ENCODE measurements at places on chromosomes 2 and 18.

- no peak for DNase-seq
Measured at GRCh38 chr18:40577239-40577980, 1377.6 kb upstream of the PIK3C3 start.

- no peak for DNase-seq
Measured at GRCh38 chr2:59029058-59029457, 787.9 kb upstream of the FANCL start.

- DNase-seq, result no peak
Measured at GRCh38 chr2:43221124-43221762, 5.2 kb downstream of the ZFP36L2 start.

DNA sequence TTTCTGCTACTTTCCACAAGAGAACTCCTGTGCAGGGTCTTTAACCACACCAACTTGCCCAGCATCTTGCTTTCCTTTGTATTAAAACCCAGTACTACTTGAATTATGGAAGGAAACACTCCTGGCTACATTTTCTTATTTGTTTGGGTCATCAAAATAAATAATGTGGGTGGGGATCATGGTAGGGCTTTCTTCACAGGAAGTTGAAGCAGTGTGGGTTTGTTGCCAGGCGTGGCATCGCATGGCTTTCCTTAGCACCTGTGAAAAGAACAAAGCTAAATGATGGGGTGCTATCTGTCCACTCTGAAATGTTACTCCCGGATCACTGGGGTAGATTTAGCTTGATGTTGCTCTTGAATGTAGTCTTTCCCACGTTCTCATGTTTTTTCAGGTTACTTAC is 18.7 kb downstream of the ARHGAP25 start:
- no peak for DNase-seq

GRCh38 chr2:235594041-235594440 is 100.2 kb downstream of the AGAP1 start:
- no peak for DNase-seq

GRCh38 chr2:25302758-25303375 is 38.9 kb downstream of the DNMT3A start:
- no peak for DNase-seq

- DNase-seq, result no peak
Measured at GRCh38 chr2:165328272-165328671, 89.1 kb downstream of the SCN2A start.

DNA sequence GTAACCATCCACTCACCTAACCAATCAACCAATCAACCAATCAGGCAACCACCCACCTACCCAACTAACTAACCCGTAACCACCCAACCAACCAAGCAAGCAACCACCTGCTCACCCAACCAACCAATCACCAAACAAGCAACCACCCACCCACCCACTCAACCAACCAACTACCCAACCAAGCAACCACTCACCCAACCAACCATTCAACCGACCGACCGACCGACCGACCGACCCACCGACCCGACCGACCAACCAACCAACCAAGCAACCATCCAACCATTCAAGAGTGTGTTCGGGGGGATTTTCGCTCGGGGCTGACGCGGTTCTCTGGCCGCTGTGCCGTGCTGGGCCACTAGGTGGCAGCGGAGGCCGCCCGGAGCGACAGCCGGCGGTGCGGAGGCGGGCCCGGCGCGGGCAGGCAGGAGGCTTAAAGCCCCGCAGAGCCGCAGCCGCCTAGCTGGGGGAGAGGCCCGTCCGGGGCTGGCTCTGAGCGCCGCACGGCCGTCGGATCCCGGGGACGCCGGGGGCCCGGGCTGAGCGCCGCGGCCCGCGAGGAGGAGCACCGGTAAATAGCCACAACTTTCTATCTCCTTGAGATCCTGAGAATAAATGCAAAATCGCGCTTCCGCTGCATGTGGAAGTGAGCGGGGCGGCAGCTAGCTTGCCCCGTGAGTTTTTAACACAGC is at the start of gene MC5R:
TSS of gene MC5R (plus strand) at position 443 of the 689 bp plus-strand sequence. CDS start 1,617 bp downstream, outside the sequence.
- peak; percentile 88 for DNase-seq

- no peak for DNase-seq
Measured at GRCh38 chr2:150676747-150677383, 189.4 kb upstream of the RND3 start.

DNA sequence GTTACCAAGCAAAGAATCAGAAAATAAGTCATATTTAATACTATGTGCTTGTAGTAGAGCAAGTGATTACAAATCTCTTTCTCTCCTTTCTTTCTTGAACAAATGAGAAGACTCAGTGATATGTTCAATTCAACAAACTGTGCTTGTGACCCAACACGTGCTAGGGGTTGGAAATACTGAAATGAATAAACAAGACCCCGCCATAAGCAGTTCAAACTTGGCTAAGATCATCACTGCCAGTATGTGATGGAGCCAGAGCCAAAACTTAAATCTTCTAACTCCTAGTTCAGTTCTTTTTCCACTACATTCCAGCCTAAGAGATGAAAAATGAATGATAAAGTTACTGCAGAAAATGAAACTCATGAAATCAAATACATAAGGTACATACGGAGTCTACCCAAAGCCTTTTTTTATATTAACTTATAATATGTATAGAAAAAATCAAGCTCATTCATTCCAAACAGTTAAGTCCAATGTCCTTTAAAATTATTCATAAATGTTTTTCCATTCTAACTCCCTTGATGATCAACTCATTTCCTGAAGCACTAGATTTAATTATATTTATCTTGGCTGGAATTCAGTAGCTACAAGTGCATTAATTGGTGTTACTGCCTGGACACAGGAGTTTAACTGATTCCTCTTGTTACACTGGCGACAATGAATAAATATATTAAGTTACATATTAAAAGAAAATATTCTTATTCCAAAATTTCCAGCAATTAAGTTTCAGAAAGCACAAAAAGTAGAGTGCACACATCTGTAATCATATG is 36.0 kb downstream of the GALNT3 start:
- no peak for DNase-seq

DNA sequence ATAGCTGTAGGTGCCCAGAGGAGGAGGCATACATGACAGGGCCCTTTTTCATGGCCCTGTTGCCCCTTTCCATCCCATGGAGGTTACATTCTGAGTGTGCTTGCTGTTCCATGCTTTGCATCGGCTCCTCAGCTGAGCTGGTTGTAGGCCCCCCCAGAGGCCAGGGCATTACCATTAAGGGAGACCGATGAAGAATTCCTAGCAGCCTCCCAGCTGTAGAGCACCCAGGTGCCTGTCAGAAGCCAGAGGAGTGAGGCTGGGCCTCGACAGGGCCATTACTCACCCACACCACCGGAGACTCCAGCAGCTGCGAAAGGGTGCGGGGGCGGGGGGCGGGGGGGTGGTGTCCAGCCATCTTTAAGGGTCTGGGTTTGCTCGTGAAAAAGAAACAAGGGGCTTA is 72.2 kb downstream of the GALNT14 start:
- no peak for DNase-seq

DNA sequence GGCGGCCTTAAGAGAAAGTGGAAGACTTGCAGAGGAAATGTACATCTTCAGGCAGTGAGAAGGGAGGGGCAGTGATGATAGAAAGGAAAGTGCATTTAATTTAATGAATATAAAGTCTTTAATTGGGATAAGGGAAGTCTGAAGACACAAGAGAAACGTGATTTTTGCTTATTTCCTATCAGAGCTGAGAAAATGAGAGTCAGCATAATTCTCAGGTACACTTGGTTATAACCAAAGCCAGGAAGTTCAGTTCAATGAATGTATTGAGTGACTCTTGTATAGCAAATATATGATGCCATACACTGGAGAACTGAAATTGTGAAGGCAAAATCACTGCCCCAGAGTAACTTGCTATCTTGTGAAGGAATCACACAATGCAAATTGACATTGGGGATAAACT is 256.3 kb downstream of the LRRTM1 start:
- no peak for DNase-seq

DNA sequence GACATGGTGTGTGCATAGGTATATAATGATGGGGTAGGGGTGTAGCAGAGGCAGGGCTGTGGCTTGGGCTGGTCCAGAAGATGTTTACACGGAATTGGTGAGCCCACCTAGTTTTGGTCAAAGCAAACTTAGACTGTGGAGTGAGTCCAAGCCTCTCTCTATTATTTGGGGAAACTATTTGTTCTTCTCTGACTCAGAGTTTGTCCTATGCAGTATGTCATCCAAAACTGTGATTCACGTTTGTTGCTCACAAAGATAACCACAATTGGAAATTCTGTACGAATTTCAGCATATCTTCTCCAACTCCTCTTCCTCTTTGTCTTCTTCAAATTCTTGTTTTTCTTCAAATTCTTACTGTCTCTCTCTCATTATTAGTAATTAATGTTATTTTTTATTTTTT is 292.9 kb downstream of the XIRP2 start:
- no peak for DNase-seq

GRCh38 chr2:17162713-17163112 is 355.5 kb downstream of the RAD51AP2 start:
- no peak for DNase-seq

GRCh38 chr18:35085450-35086380 is 44.5 kb downstream of the MAPRE2 start:
- no peak for DNase-seq

- DNase-seq, result no peak
Measured at GRCh38 chr2:119699016-119699606, 20.1 kb downstream of the TMEM177 start.

GRCh38 chr2:113979191-113980128 is 89.6 kb downstream of the ACTR3 start:
- DNase-seq, result peak; percentile 28

DNA sequence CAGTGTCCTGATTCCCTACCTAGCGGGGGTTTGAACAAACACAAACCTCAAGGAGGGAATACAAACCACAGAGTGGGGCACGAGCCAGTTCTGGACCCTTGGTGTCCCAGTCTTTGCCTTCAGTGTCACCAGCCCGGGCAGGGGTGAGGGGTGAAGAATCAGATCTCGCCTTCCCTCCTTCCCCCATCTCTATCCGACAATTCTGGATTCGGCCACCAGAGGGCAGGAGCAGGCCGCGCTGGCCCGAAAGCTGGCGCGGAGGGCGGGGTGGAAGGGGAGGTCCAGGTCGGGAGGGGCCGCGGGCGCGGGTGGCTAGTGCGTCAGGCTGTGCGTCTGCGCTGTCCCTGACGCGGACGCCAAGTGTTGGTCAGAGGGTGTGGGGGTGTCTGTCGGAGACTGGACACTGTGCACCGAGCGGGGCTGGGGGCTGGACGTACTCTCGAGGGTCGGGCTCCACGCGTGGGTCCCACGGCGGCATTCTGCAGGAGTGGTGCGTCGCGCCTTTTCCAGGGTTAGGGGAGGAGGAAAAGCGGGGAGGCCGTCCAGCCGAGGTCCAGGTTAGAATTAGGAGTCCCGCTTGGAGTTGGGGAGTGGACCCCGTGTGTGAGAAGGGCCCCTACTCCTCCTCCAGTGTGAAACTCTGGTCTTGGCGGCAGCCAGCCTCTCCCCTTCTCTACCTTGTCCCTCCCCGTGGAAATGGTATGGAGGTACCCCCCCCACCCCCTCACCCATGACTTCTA is 2.9 kb upstream of the CRYBA2 start:
- peak; percentile 91 for DNase-seq

DNA sequence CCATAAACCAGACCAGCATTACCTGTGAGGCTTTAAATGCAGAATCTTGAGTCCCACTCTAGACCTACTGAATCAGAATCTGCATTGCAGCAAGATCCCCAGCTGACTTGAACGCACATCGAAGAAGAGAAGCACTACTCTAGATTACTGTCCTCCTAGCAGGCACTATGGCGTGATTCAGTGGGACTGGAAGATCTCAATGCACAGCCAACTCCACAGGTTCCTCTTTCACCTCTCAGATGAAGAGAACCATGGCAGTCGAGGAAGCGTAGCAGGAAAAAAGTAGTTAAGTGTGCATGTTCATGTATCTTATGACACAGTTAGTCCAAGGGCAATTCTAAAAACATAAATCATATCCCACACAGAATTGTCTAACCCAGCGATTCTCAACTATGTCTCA is 97.4 kb downstream of the STK39 start:
- no peak for DNase-seq

GRCh38 chr2:74755386-74755785 is 78.5 kb upstream of the HK2 start:
- DNase-seq, result no peak

- DNase-seq, result no peak
Measured at GRCh38 chr2:8448824-8449556, 232.9 kb upstream of the ID2 start.

DNA sequence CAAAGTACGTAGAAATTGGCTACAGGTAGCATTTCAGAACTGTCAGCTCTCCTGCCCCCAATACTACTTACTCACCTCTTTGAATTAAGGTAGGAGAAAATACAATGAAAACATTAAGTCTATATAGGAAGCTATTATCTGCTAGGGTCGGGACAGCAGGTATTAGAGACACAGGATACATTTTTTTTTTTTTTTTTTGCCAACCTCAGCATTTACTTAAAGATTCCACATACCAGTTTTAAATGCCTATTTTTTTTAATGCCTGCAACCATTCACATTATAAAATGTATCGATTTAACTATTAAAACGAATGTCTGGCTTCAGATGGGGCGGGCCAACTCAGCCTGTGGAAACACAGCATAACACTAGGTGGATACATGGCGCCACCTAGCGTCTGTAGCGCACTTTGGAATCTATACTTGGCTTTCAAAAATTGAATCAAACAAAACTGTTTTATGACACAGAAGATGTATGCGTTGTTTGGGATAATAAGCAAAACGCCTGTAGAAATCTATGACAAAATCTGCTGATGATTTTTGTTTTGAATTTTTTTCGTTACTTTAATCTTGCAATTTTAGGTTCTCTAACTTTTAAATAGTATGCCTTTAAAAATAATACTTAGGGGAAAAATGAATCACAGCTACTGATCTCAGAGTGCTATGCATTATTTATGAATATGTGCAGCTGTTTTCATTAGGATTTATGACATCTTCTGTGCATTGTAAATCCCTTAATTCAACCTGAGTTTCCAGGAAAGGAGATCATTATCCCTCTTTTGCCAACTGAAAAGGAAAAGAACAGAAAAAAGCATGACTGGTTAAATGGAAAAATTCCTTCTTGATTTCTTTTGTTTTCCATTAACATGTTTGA is 261.0 kb downstream of the NYAP2 start:
- peak; percentile 46 for DNase-seq

GRCh38 chr2:171344182-171344581 is 89.6 kb downstream of the METTL8 start:
- no peak for DNase-seq

- DNase-seq, result no peak
Measured at GRCh38 chr2:134455426-134455825, 201.6 kb downstream of the MGAT5 start.

DNA sequence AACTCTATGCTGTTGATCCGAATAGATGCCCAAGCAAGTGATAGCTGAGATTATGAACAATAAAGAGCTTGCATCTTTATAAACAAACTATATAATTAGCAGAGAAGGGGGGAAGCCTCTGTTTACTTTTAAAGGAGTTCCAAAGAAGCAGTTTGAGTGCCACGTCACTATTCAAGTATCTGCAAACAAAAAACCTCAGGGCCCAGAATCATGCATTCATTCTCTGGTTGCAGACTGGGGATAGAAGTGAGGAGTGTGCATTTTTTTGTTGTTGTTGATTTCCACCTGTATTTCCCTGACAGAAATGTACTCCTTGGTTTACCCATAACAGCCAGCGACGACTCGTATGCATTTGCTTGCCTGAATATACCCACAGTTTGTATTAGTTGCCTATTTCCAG is 264.3 kb downstream of the PTGR3 start:
- DNase-seq, result no peak

All from GM19239 (cell line).